ENCODE measurements at places on chromosomes 12 and 14.

DNA sequence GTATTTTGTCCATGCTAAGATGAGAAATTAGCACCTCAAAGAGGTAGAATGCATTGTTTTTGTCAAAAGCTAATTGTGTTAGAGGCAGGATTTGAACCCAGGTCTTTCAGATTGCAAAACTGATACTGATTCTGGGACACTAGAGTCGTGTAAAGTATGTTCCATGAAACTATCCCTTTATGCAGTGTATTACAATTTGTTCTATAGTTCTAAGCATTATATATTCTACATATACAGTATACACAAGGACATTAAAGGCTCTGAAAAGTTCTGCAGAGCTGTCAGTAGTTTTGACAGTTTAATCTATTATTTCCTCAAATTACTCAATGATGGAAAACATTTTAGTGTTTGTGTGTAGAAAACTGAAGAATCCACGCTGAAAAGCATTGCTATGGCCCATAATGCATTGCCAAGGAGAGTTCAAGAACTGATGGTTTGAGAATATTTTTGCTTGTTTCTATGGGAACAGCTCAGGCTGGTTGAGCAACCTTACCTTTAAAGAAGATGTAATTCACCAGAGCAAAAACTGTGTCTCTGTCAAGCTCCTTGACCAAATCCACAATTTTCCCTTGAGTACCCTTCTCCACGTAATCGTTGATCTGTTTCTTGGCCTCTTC, 6.2 kb downstream of the SERPINA1 start:
- DNase-seq = no peak

DNA sequence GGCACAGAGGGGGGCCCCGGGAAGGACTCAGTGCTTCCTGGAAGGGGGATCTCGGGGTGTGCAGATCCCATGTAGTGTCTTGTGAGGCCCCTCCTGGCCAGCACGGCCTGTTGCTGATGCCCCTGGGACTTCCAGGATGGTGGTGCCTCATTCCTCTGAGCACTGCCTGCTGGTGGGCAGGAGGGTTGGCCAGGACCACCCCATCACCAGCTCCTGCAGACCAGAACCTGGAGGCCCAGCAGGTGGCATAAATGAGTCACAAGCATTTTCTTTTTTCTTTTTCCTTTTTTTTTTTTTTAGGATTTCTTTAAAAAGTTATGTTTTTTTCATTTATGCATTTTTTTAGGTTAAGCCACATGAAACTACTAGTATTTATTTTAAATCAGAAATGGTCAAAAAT, 8.0 kb downstream of the MMP17 start:
- DNase-seq = no peak

GRCh38 chr14:69483765-69484443, 624 bp upstream of the PLEKHD1 start:
- no peak for DNase-seq

DNA sequence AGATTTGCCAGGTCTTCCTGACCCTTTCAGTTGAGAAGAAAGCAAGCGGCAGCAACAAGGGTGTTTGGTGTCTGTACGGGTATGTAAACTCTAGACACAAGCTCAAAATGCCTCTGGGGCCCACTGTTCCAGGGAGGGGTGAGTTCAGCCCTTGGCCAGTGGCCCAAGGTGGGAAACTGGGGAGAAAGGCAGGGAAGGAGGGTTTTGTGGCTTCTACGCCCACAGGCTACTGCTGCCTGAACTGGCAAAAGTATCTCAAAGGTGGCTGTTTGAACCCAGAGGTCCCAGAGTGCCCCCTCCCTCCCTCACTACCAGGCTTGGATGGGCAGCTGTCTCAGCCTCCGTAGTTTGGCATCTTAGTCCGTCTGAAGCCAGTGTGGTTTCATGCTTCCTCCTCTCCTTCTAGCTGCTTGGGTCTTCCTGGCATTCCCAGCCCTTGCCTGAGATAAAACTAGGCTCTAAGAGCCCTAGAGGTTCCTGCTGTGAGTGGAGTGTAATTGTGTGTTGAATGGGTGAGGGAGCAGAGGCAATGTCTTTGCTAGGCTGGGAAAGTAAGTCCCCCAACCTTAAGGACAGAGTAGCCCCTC, 5.5 kb downstream of the HOXC5 start:
- no peak for DNase-seq

- no peak for DNase-seq
These were observed 1.6 kb upstream of the PTPRB start for GRCh38 chr12:70638639-70639360.

DNA sequence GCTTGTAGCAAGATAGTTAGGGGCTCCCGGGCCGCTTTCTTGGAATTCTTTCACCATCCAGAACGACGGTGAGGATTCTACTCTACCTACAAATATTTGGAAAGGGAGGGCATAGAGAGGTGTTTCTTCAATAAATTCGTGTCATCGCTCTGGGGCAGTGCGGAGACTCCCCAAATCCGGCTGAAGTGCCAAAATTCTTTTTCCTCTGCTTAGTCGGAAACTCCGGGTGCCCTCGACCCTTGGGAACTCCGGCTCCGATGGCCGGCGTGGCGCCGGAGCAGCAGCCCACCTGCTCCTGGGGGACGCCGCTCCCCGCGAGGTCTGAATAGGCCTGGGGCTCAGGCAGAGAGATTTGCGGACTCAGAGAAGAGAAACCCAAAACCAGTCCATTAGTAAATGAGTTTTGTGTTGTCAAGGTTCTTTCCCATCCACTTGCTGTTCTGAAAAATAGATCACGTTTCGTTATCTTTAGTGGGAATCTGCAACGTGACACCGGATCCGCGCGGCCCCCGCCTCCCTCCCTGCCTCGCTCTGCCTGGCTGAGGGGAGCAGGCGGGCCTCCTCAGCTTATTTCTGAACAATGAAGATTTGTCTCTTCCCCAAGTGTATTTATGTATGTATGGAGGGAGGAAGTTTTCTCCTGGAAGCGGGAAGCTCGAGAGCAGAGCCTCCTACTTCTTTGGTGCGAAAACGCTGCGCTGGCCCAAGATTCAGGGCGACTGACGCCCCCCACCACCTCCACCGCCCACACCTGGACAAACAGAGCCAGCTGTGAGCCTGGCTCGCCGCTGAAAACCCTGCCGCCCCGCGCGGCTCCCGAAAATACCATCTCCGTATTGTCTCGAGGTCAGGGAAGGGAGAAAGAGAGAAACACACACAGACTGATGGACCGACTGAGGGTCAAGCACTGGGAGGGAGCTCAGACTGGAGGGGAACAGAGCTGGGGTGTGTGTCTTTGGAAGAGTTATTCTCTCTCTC, 3.7 kb upstream of the SIX1 start:
- no peak for DNase-seq

- DNase-seq = peak; percentile 33
These were observed 32.9 kb downstream of the ARID2 start for GRCh38 chr12:45762185-45763110.

- no peak for DNase-seq
These were observed 884.3 kb downstream of the GALC start for GRCh38 chr14:87108726-87109125.

DNA sequence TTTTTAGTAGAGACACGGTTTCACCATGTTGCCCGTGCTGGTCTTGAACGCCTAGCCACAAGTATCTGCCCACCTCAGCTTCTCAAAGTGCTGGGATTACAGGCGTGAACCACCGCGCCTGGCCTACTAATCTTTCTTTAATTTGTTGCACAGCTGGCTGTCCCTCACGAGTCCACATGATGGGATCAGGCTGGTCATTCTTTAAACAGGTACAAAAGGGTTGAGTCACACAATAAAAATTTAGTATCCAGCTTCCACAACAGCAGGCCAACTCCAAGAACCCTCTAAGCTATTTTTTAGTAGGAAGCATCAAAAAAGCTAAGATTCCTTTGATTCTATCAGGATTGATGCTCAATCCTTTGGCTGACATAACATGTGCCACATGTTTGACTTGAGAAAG, 17.8 kb downstream of the SINHCAF start:
- no peak for DNase-seq

DNA sequence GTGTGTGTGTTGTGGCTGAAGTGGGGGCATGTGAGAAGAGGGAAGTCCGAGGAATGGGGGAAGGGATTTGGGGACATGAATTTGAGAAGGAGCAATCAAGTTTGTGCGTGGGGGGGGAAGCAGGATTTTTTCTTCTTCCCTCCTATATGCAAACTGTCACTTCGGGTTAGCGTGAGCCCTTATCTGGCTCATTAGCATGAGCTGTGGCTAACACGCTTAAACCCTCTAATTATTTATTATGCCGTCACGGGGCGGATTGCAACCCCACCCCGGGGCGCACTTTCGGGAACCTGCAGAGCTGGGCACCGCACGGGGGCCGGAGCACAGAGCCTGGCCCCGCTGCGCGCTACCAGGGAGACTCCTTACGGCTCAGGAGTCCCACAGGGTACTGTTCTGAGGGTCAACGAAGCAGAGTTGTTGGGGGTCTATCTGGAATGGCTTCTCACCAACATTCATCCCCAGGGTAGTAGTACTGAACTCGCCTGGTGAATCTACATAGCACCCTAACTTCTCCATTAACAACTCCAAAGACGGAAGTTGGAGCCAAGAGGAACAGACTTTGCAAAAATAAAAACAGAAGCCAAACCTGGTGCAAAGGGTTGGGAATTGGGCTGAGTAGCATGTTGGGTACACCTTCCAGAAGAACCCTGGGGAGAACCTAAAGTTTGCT, 6.4 kb upstream of the ASCL1 start:
- no peak for DNase-seq

- no peak for DNase-seq
These were observed 46.9 kb upstream of the KRR1 start for GRCh38 chr12:75558287-75558686.

DNA sequence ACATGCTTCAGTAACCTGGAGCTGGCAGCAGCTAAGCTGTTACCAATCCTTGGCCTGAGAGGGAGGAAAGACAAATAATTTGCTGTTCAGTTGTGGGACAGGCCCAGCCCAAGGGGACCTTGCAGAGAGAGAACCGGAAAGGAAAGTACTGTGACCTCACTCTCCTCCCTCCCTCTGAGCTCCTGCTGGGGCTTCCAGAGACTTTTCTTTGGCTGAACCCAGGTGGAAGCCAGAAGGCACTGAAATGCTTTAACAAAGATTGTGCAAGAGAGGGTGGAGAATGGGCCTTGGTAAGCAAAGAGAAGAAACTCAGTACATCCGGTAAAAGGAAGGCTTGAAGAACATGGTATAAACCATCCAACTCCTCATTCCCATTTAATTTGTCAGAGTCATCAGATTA, 457.1 kb downstream of the GLT1D1 start:
- DNase-seq = no peak

DNA sequence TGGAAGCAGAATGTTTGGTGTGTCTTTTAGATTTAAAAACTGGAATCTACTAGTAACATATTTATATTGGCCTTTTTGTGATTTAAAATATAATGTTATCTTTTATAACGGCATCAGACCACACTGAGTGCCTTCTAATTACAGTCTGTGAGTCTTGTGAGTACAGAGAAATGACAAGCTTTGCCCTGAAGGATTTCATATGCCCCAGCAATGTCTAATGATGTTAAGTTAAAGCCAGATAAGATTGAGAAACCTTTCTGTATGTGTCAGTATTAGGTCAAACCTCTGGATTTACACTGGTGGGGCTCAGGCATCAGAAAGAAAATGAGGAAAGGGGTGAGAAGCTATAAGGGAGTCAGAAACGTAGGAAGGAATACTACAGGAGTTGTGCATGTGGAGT, 25.2 kb downstream of the PLEKHA5 start:
- no peak for DNase-seq

DNA sequence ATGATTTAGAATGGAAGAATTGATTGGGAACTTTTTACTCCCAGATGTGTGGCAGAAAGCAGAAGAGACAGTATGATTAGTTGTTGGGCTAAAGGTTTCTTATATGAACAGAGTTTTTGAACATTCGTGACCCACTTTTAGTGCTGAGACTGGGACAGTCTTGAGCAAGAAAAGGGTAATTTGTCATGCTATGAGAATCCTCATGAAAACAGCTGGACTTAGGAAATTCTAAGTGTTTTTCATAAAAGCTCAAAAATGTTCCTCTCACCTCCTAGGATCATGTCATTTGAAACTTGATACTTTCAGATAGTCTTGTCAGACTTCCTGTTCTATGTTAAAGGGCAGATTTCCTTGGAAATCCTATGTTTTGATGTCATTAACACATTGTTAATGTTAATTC, 86.1 kb downstream of the MGAT4C start:
- no peak for DNase-seq

GRCh38 chr12:115398311-115398781, 714.4 kb upstream of the TBX3 start:
- DNase-seq = no peak

DNA sequence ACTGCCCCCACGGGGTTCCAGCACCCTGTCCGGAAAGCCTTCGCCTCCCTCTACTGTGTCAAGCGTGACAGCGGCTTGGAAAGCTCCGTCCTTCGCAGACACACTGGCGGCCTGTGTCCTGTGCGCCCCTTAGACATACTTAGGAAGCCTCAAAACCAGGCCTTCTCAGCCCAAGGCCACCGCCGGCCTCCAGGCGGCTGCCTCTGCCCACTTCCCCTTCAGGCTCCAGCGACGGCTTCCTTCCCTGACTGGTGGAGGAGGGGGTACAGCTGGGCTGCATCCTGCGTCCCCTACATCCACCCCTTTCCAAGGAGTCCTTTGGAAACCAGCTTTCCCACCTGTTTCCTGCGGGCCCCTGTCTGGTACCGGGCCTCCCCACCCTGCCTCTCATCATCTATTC, 2.5 kb upstream of the CACNA2D4 start:
- peak; percentile 47 for DNase-seq

DNA sequence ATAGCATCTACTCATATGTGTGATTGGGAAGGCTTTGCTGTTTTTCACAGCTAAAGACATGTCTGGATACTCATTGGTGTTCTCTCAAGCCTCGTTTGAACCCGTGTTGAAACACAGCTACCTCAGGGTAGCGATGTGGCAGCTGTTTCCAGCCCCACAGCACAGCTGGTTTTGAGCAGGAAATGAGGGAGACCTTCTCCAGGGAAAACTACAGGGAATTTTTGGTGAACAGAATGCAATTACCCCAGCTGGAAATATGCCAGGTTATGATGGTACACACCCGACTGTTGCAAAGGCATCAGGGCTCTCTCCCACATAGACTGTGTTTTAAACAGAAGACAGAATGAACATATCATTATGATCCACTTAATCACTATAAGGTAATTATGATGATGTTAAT, 828.9 kb downstream of the VRK1 start:
- no peak for DNase-seq

GRCh38 chr14:77186911-77187648, 5.5 kb downstream of the TMEM63C start:
- DNase-seq = no peak

GRCh38 chr12:3313675-3314663, 177.0 kb upstream of the PRMT8 start:
- DNase-seq = peak; percentile 22

- no peak for DNase-seq
These were observed 8.6 kb downstream of the ACVRL1 start for GRCh38 chr12:51915951-51916350.

DNA sequence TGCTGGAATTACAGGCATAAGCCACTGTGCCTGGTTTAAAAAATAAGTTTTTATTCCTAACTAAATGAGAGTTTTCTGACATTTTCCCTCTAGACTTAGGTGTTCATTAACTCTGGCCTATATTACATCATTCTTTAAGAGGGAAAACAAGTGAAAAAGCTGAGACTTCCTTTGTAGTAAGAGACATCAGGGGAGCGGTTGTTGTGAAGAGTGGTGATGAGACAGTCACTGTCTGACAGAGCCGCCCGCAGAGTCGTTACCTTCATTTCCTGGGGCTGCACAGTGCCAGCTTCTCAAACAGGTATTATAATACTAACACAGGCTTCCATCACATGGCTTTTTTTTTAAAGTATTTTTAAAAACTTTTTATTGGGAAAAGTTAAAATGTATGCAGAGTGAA, 19.7 kb upstream of the TDRD9 start:
- DNase-seq = no peak

GRCh38 chr12:90987101-90987500, 17.7 kb downstream of the EPYC start:
- DNase-seq = no peak

GRCh38 chr12:46915082-46915481, 89.3 kb upstream of the SLC38A4 start:
- DNase-seq = no peak

Data from inflammatory macrophage treated with lipopolysaccharide for 4 hours (primary cell).